ENCODE measurements at places on chromosomes 7 and 10. TPM values are rescaled to one million over a fixed set of nuclear protein-coding genes. Genes with fewer than 3 reads are reported as not detected.

NUTM2E gene
- total RNA-seq = 0.15 TPM

PRRT4 gene
- 1.5 TPM for total RNA-seq

PDZD7 gene
- total RNA-seq = 1.9 TPM

DNA sequence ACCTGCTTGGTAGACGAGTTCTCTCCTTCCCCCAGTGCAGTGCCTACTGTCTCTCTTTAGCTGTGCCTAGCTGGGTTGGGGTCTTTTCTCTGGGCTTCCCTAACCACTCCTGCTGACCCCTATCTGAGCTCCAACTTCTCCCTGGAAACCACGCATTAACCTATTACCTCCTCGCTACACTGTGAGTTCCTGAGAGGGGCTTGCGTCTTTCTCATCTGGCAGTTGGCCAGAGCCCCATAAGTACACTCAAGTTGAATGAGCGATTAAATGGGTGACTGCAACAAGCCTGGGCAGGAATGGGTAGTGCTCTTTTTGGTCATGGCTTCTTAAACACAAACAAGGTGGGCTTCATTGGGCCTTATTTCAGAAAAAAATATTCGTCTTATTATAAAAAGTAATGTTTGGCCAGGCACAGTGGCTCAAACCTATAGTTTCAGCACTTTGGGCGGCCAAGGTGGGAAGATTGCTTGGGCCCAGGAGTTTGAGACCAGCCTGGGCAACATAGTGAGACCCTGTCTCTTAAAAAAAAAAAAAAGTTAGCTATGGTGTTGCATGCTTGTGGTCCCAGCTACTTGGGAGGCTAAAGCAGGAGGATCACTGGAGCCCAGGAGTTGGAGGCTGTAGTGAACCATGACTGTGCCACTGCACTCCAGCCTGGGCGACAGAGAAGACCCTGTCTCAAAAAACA, 41.4 kb downstream of the SYPL1 start:
- no peak overlapping the region for H3K4me3 ChIP-seq
- H3K4me1 ChIP-seq = peaks cover 24% of the 10 kb centered on the region
- 0 out of 2 replicates have a peak overlapping the region, but pooled peaks have one; percentile 15 for H3K27ac ChIP-seq
- no peak for DNase-seq
- no peaks in the 10 kb centered on the region for H3K36me3 ChIP-seq
- no peaks in the 10 kb centered on the region for H3K27me3 ChIP-seq

GRCh38 chr7:90211391-90212148, at the start of gene STEAP2:
STEAP2 (plus strand) TSS chr7:90211740; CDS start chr7:90225083, 13,343 bp downstream.
- no peaks in the 10 kb centered on the region for H3K36me3 ChIP-seq
- no peaks in the 10 kb centered on the region for H3K27me3 ChIP-seq
- peak; percentile 91 for DNase-seq
- peaks cover 21% of the 10 kb centered on the region for H3K4me1 ChIP-seq
- H3K27ac ChIP-seq = peak within 1 kb of the TSS; percentile 57
- no peak within 1 kb of the TSS for H3K4me3 ChIP-seq

- no peak overlapping the region for H3K4me3 ChIP-seq
- no peaks in the 10 kb centered on the region for H3K36me3 ChIP-seq
- peak; percentile 90 for DNase-seq
- no peak overlapping the region for H3K27ac ChIP-seq
Observed at GRCh38 chr7:74026903-74027682, 880 bp upstream of the ELN start.

DNA sequence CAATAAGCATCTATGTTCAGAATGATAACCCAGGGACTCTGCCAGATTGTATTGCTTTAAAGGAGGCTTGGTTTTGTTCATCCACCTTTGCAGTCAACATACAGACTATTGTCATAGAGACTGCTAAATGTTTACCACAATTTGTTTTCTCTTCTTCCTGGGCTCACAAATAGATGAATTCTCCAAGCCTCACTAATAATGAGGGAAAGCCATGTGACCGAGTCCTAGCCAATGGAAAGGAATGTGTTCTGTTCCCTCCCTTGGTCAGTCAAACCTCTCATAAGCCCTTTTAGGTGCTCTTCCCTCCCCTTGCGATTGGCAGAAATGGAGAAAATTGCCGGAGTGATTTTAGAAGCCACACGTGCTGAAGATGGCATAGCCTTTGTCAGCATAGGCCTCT, 136.9 kb downstream of the RTKN2 start:
- no peak overlapping the region for H3K27ac ChIP-seq
- H3K4me3 ChIP-seq = no peak overlapping the region
- H3K4me1 ChIP-seq = no peaks in the 10 kb centered on the region
- no peaks in the 10 kb centered on the region for H3K27me3 ChIP-seq

DNA sequence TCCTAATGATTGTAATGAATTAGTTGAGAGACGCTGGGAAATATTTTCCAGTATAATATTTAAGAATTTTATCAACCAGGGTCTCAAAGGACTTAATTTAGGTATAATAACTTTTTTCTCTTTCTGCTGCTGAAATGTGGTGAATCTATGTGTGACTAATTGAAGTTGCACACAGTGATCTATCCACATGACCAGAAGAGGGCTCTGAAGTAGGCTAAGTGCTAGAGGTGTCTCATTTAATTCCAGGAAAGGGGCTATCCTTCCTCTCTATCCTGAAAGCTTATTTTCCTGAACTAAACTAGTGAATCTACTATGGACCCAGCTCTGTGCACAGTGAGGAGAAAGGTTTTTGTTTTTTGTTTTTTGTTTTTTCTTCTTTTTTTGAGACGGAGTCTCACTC, 294.4 kb upstream of the MYO3A start:
- no peak overlapping the region for H3K27ac ChIP-seq
- no peaks in the 10 kb centered on the region for H3K27me3 ChIP-seq
- DNase-seq = no peak

- no peak overlapping the region for H3K27ac ChIP-seq
- H3K4me1 ChIP-seq = peaks cover 24% of the 10 kb centered on the region
- peaks cover 15% of the 10 kb centered on the region for H3K36me3 ChIP-seq
- H3K27me3 ChIP-seq = no peaks in the 10 kb centered on the region
- DNase-seq = no peak
- H3K4me3 ChIP-seq = peak overlapping the region; percentile 25
Observed at GRCh38 chr7:151735851-151736402, 141.0 kb downstream of the PRKAG2 start.

DNA sequence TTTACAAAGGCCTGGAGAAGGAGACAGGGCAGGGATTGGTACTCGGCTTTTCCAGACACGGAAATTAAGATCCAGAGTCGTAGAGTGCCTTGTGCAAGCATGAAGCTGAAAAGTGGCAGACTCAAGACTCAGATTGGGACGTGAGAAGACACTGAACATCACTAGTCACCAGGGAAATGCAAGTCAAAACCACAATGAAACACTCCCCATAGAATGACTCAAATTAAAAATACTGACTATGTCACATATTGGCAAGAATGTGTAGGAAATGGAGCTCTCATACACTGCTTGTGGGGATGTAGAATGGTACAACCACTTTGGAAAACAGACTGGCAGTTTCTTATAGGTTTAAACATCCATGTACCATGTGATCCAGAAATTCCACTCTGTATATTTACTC, 472.0 kb downstream of the RPS24 start:
- H3K27ac ChIP-seq = no peak overlapping the region
- no peak for DNase-seq
- H3K27me3 ChIP-seq = no peaks in the 10 kb centered on the region
- H3K4me1 ChIP-seq = no peaks in the 10 kb centered on the region
- no peak overlapping the region for H3K4me3 ChIP-seq
- H3K36me3 ChIP-seq = no peaks in the 10 kb centered on the region

DNA sequence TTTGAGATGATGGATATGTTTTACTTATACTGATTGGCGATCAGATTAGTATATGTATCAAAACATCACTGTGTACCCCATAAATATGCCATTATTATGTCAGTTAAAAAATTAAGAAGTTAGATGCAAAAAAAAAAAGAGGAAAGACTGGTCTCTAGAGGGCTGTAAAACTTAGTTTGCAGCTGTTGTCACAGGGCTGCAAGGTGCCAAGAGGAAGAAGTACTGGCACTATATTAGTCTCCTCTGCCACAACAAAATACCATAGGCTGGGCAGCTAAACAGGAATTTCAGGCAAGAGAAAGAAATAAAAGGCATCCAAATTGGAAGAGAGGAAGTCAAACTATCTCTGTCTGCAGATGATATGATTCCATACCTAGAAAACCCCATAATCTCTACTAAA, 177.8 kb upstream of the PLPP4 start:
- H3K36me3 ChIP-seq = no peaks in the 10 kb centered on the region
- peaks cover 49% of the 10 kb centered on the region for H3K27me3 ChIP-seq
- DNase-seq = no peak
- H3K4me1 ChIP-seq = peaks cover 21% of the 10 kb centered on the region
- H3K27ac ChIP-seq = no peak overlapping the region
- no peak overlapping the region for H3K4me3 ChIP-seq

- H3K27me3 ChIP-seq = peaks cover 10% of the 10 kb centered on the region
- no peaks in the 10 kb centered on the region for H3K36me3 ChIP-seq
- H3K4me3 ChIP-seq = no peak overlapping the region
- H3K4me1 ChIP-seq = no peaks in the 10 kb centered on the region
Observed at GRCh38 chr7:98418636-98419315, 17.9 kb upstream of the BAIAP2L1 start.

DNA sequence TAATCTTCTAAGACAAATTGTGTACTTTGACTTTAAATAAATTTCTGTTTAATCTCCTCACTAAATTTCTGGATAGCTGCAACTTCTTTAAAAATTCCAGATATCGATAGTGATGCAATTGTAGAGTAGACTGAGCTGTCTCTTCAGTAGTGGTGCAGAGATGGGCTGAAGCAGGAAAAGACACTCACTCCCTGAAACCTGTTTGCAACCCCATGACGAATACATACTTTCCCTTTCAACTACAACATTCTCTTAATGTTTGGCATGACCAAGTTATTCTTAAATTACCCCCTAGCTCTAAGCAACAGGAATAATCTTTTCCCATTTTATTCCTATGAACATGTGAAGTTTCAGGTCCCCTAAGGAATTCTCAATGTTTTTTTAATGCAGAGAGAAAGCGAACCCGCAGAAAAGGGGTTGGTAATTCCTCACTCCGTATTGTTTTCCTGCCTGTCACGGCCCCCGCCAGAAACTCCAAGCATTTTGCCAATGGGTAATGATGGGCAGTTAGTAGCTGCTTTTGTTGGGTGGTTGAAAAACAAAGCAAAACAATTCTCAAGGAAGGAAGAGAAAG, 1.3 kb downstream of the THSD7A start:
- H3K4me3 ChIP-seq = peak overlapping the region; percentile 83
- no peak for DNase-seq
- H3K27me3 ChIP-seq = peaks cover 23% of the 10 kb centered on the region
- no peak overlapping the region for H3K27ac ChIP-seq
- H3K36me3 ChIP-seq = no peaks in the 10 kb centered on the region

GRCh38 chr10:32050177-32050576, 6.0 kb downstream of the KIF5B start:
- H3K36me3 ChIP-seq = peaks cover 27% of the 10 kb centered on the region
- peak overlapping the region; percentile 88 for H3K27ac ChIP-seq
- no peaks in the 10 kb centered on the region for H3K27me3 ChIP-seq
- H3K4me3 ChIP-seq = peak overlapping the region; percentile 50

GRCh38 chr10:58660575-58661255, 148.0 kb downstream of the BICC1 start:
- DNase-seq = no peak
- H3K4me1 ChIP-seq = peaks cover 18% of the 10 kb centered on the region
- H3K36me3 ChIP-seq = peaks cover 31% of the 10 kb centered on the region
- H3K27ac ChIP-seq = no peak overlapping the region

All from WTC11 (cell line).